ENCODE measurements at places on chromosomes 16 and 17.

DNA sequence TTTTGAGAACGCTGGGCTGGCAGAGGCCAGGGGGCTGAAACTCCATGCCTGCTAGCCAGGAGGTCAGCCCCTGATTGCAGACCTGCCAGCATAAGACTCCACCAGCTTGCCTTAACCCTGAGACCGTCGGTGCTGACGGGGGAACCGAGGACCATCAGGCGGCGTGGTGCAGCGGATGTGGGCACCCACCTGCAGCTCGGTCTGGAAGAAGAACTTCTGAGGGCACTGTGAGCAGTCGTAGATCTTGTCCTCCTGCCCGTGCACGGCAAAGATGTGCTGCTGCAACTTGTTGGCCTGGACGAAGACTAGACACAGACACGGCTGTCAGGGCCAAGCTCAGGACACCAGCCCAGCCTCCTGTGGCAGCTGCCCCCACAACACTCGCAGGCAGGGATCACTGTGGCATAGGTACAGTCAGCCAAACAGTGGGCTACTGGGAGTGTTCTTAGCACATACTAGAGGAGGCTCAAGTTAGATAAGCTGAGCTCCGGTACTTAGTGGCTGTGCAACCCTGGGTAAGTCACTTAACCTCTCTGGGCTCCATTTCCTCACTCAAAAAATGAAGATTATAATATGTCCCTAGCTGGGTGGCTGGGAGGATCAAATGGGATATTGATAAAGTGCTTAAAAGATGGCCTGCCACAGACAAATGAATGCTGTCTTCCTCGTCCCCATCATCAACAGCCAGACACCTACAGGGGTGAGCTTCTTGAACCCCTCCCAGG lies 150.0 kb downstream of the C16orf78 start:
- DNase-seq: no peak

DNA sequence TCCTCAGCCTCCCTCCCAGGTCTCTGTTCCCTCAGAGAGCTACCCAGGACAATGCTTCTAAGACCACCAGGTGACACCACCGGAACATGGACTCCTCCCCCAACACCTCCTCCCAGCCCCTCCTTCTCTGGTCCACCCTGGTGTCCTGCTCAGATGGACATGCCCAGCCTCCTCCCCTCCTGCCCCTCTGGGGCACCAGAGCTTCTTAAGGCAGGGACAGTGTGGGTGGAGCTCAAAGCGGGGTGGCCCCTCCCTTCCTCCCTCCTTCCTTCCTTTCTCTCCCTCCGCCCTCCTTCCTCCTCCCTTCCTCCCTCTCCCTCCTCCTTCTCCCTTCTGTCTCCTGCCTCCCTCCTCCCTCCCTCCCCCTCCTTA lies 22.7 kb downstream of the TRPV3 start:
- peak; percentile 31 for DNase-seq

- DNase-seq: peak; percentile 8
Observed at GRCh38 chr17:71985111-71986039, 135.4 kb upstream of the SOX9 start.

DNA sequence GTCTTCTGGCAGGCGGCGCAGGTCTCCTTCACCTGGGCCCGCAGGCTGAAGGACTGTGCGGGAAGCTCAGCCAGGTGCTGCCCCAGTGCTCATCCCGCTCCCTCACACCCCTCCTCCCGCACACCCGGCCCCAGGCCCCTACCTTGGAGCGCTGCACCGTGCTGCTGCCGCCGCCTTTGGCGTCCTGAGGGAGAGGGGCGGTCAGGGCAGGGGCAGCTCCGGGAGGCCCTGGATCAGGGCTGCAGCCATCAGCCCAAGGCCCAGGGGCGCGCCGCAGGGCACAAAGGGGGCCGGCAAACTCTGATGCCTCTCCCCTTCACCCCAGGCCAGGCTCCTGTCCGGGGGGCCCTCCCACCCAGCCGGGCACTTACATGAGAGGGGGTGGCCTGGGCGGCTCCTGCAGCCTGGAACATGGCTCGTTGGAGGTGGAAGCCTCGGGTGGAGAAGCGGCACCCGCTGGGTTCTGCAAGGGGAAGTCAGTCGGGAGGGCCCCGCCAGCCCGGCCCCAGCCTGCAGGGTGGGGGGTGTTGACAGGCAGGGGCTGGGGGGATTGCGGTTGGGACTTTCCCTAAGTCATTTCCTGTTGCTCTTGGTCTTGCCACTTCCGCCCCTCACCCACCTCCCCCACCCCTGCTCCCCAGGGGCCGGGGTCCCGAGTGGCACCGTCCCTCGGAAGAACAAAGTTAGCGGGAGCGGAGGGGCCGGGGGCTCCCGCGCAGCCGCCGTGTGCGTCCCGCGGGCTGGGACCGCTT lies 863 bp downstream of the LIMD2 start:
- peak; percentile 66 for DNase-seq

GRCh38 chr16:89958068-89958467 lies 9.5 kb downstream of the DEF8 start:
- DNase-seq: peak; percentile 42

GRCh38 chr16:75415169-75415905 lies 18.0 kb downstream of the CFDP1 start:
- DNase-seq: no peak

DNA sequence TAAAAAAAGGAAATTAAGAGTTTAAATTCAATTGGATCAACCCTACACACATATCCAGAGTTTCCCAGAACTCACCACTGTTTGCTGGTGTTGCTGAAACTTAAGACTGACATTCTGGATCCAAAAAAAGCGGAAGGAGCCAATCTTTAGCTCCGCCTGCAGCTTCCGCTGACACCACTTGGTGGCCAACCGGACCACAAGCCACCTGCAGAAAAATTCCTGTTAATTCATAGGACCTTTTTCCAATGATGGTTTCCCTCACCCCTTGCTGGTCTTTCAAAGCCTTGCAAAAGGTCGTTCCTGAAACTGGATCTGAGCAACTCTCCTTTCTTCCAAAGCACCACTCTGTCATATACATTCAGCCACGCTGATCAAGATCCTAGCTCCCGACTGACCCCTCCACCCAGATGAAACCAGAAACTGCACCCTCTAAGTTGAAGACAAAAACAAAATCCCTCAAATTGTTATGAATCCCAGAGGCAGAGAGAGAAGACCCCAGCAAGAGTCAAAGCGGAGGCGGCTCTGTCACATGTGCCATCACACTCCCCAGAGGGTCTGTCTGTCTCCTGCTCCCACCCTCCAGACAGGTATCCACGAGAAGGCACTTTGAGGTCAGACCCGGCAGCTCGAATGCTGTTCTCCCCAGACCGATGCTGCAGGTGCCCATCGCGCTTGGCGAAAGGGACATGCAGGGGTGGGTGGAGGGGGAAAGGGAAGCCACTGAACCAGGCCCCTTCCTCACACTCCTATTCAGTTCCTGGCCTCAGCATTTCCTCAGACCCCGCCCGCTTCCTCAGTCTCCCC lies 773 bp downstream of the BLTP2 start:
- peak; percentile 58 for DNase-seq

DNA sequence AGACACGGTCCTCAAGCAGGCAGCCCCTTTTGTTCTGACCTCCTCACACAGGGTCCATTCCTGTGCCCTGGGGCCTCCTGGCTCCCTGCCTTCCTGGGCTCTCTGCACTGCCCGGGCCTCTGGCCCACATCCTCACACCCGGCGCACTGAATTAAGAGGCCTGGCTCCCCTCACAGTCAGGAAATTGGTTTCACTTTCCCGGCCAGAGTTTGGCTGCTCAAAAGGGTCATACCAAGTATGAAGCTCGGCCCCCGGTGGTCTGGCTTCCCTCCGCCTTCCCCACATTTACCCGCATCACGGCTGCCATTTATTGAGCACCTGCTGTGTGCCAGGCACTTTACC lies 220.0 kb downstream of the NTN1 start:
- DNase-seq: no peak

GRCh38 chr17:21010705-21011596 lies 31.9 kb downstream of the USP22 start:
- DNase-seq: no peak

DNA sequence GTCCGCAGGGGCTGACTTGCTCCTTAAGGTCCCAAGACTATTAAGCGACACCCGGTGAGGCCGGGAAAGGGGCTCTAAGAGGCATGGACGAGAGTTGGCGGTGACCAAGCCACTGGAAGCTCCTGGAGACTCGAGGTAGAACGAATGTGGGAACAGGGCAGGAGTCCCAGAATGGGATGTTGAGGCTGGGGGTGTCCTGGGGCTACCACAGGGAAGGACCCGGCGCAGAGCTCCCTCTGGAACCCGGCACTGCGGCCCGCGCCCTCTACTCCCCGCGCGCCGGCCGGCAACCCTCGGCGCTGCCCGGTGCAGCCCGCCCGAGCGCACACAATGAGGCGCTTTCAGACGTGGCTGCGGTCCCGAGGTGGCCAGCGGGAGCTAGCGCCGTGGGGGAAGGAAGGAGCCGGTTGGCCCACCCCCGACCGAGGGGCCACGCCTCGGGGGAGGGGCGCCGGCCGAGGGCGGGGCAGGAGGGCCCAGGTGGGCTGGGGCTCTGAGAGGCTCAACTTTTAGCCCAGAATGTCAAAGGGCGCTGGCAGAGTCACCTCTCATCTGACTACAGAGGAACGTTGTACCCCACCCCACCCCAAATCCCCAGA lies at the start of gene CHST6:
Gene CHST6 (minus strand): TSS at position 366 of the 599 bp plus-strand sequence. CDS start 15,613 bp downstream, outside the sequence.
- DNase-seq: peak; percentile 29

DNA sequence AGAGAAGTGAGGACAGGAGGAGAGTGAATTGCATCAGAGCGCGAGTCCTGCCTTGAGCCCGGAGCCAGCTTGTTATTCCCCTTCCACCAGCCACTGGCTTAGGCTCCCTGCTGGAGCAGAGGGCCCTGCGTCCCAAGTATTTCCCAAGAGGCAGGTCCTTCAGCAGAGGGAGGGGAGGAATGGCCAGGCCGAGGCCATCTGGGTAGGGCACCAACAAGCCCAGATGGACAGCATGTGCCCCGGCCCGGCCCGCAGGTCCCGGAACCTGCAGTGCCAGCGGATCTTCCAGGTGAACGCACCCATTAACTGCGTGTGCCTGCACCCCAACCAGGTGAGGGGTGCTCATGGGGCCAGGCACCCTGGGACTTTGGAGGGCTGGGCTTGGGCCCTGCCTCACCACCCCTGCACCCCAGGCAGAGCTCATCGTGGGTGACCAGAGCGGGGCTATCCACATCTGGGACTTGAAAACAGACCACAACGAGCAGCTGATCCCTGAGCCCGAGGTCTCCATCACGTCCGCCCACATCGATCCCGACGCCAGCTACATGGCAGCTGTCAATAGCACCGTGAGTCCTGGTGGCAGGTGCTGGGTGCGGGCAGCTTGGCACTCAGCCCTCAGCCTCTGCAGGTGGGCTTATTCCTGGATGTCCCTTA lies 1.7 kb downstream of the MLST8 start:
- DNase-seq: no peak

- peak; percentile 41 for DNase-seq
Observed at GRCh38 chr17:72657467-72658317, 434.8 kb downstream of the SLC39A11 start.

GRCh38 chr16:5768445-5768844 lies 670.9 kb upstream of the EEF2KMT start:
- no peak for DNase-seq

- peak; percentile 65 for DNase-seq
Observed at GRCh38 chr16:78664811-78665772, 565.6 kb downstream of the WWOX start.
